ENCODE measurements at places on chromosomes 4 and X.

- no peak for DNase-seq
Observed at GRCh38 chr4:69098470-69098869, 2.2 kb downstream of the UGT2B7 start.

DNA sequence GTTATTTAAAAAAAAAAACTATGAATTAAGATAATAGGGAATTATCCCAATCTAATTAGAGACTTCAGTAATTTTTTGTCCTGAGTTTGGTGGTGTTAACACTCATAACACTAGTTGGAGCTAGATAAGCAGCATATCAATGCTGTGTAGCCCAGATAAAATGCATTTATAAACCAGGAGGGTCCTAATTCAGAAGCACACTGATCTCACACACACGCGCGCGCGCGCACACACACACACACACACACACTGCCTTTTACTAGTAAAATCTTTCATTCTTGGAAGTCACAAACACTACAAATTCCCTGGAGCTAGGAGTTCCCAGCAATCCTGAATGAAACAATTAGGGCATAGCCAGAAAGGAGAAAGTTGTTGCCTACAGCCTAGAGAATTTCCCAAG is 3.2 kb downstream of the UNC5C start:
- DNase-seq: no peak

DNA sequence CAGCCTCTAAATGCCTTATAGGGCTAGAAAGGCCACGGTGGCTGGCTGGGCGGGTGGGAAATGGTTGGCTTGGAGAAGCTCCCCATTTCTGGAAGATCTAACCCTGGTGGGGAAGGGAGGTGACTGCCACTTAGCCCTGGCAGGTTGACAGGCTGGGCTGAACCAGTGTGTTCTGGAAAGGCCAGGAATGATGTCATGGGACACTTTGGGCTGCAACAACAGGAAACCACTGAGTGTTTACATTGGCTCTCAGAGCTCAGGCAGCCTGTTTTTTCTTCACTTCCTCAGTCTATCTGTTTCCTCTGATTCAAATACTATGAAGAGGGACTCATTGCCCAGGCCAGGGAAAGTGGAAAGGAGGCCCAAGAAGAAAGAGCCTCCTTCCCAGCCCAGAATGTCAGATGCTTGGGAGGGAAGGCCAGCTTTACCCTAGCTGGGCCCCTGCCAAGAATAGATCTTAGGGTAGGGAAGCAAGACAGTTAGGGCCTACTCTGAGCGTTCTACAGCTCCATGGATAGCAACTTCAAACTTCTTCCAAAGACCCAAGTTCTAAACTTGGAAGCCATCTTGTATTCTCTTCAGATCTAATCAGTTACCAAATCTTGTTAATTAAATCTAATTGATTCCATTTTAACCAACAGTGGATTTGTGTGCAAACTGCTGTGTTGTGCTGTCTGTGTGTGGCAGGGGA is 65.8 kb upstream of the MSN start:
- no peak for DNase-seq

- no peak for DNase-seq
Observed at GRCh38 chr4:104869831-104870230, 276.8 kb upstream of the TET2 start.

- DNase-seq: no peak
Observed at GRCh38 chr4:83716874-83717273, 181.0 kb downstream of the GPAT3 start.

- no peak for DNase-seq
Observed at GRCh38 chrX:48466696-48467095, 3.4 kb downstream of the SLC38A5 start.

GRCh38 chr4:26319949-26320537 is 771 bp upstream of the RBPJ start:
- DNase-seq: no peak

Measured in Caki2 (cell line).